ENCODE measurements at places on chromosomes 5 and 9.

DNA sequence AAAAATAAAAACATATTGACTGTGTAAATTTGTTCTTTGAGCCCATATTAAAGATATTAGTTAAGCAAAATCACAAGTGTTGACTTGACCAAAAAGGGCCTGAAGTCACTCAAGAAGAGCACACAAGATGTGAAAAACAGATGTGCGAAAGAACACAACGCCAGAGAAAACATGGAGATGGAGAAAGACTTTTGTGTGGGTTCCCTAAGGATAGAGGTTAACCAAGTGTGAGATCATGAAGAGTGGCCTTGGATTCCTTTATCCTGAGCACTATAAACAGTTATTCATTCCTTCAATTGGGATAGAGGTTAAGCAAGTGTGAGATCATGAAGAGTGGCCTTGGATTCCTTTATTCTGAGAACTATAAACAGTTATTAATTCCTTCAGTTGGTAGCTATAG lies 361.8 kb downstream of the CDH18 start:
- DNase-seq, result no peak

DNA sequence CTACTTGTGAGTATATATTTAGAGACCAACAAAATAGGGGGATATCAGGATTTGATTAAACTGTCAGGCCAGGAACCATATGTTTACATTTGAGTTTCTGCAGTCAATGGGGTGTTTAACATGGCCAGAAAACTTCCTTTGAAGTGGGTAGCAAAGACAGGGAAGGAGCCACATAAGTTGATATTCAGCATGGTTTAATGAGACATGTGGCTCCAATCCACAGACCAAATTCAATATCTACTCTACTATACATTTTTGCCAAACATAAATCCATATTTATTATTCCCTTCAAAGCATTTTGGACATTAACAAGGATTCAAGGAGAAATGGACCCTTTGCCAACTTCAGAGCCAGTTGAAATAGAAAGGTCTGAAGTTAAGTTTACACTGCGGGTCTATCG lies 99.8 kb downstream of the TAF11L14 start:
- DNase-seq, result no peak

DNA sequence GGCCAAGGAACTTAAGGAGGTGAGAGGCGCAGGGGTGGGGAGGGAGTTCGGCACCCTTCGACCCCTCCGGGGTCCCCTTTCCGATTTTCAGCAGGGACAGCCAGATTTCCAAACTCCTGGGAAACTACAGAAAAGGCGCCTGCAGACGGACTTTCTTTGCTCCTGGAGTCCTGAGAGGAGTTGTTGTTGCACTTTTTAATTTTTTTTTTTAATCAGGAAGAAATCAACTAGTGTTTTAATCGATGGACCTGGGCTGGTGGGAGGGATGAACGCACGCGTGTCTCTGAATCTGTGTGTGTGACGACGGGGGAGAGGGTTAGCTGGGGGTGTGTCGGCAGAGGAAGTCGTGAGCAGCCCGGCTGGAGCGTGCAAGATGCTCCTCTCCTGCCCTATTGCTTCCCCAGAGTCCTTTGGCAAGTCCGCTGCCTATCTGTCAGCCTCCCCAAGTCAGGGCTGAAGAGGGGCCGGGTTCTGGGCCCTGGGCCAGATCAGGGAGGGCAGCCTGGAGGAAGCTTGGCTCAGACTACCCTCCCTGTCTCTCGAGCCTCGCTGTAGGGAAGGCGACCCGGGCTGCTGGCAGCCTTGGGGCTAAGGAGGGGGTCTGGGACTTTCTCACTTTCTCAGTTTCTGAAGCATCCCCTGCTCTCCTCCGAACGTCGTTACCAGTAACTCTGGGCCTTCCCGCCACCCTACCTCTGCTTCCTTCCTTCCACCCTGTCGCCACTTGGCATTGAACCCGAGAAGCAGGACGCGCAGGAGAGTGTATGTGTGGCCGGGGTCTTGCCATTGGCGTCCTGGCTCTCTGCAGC lies 731 bp downstream of the PRR16 start:
- DNase-seq, result no peak

- no peak for DNase-seq
Measured at GRCh38 chr9:133275105-133276000, at the start of gene ABO. ABO (minus strand) TSS chr9:133275201.

DNA sequence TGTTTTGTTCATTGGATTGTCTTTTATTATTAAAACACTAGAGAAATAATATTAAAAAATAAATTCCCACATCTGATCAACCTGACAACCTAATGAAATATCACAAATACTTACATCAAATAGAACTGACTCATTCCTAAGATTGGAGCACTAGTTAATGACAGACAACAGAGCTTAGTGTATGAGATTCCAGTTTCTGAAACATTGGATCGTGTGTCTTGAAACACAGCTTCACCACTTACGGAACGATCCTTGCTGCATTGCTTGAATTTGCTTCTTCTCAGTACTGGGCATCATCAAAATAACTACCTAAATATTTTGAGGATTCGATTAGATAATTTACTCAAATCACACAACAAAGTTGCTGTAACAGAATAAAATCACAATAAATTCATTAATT lies 667.2 kb upstream of the CDH18 start:
- DNase-seq, result no peak

DNA sequence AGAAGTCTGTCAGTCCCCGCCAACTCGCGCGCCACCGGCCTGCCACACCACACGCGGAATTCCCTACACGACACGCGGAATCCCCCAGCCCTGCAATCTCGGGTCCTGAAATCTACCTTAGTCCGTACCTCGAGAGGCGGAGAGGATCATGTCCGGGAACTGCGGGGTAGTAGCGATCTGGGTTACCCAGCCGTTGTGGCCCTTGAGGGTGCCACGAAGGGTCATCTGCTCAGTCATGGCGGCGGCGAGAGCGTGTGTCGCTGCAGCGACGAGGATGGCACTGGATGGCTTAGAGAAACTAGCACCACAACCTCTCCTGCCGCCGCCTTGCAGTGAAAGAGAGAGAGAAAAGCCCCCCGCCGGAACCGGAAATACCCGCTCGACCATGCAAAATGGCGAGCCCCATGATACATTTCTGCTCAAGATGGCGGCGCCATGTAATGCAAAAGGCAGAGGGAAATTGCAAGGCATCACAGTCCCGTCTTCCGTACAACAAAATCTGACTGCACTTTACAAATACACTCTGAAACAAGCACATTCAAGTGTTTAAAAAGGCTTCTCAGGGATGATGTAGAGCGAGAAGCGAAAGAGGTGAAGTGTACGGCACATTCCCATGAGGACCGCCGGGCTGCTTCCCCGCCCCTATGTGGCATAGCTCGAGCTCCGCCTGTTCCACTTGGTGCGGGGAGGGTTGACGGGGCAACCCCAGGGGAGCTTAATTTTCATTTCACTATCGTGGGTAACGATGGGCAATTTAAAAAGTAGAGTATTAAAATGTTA lies at the start of gene RACK1:
TSS of gene RACK1 (minus strand) at position 343 of the 780 bp plus-strand sequence. CDS start at position 237, 106 bp downstream.
- DNase-seq, result peak; percentile 84

DNA sequence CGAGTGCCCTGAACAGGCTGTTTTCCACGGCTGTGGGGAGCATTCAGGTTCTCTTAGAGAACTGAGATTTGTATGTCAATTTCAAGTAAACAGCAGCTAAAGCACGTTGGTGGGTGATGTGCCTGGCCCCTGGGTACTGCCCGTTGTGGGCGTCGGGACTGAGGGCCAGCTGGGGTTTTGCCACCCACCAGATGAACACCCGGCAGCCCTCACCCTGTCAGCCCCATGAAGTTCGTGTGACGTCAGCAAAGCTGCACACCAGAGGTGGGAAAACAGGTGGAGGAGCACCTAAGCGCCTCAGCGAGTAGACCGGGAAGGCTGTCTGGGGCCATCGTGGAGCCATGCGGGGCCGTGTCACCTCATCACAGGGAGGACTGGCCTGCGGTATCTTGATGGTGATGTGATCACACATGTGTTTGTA lies 9.2 kb downstream of the CEP72 start:
- no peak for DNase-seq

GRCh38 chr5:5665225-5666075 lies 243.0 kb downstream of the ICE1 start:
- DNase-seq, result no peak

DNA sequence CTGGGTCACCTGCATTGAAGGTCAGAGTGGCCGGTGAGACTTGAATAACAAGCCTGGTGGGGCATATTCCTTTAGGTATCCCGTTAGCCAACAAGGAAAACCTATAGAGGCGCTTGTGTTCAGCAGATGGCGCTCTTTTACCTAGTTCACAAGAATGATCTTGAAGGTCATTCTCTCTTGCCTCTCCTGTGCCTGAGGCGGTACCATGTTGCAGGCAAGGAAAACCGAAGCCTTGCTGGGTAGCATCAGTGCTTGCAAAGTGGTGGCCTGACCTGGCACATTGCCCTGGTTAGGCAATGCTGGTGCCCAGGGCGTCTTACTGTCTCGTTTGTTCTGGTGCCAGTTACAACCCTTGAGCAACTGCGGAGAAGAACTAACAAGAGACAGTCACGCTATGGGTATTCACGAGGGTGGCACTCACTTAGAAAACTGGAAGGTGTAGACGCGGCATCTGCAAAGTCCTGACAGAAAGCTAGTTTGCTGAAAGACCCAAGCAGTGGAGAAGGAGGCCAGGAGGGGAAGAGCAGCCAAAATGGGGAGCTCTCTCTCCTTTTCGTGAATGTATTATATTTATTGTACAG lies 56.7 kb downstream of the AOPEP start:
- DNase-seq, result peak; percentile 25

GRCh38 chr9:136572003-136572827 lies 26.4 kb upstream of the NOTCH1 start:
- no peak for DNase-seq

DNA sequence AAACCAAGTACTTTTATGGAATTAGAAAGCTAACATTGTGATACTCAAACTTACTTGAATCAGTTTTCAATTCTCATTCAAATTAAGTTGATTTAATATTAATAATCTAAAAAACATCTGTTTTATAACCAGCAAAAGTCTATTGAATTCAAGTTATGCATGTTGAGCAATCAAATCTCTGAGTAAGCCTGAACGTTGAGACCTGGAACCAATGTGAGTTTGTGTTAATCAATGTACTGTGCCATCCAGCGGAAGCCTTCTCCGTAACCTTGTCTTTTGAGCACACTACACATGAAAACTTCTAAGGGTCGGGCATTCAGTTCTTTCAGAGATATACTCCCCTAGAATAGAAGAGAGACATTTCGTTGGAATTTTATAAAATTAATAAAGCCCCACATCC lies 25.9 kb downstream of the SAR1B start:
- no peak for DNase-seq

DNA sequence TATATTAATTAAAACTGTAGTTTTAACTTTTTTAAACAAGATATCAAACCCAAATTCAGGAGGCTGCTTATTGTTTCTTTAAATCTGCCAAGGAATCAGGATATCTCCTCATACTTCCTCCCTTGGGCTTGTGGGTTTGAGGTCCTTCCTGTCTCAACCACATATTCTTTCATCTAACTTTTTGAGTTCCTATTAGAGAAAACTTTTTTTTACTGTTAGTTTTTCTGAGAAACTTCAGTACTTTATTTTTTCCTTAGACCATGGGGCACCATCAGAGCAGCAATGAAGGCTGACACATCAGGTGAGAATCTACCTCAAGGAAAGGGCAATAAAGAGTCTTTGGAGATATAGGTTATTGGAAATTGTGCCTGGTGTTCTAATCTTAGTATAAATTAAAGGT lies 56.7 kb downstream of the TSSK1B start:
- no peak for DNase-seq

- no peak for DNase-seq
Measured at GRCh38 chr9:811106-811531, 30.4 kb upstream of the DMRT1 start.

DNA sequence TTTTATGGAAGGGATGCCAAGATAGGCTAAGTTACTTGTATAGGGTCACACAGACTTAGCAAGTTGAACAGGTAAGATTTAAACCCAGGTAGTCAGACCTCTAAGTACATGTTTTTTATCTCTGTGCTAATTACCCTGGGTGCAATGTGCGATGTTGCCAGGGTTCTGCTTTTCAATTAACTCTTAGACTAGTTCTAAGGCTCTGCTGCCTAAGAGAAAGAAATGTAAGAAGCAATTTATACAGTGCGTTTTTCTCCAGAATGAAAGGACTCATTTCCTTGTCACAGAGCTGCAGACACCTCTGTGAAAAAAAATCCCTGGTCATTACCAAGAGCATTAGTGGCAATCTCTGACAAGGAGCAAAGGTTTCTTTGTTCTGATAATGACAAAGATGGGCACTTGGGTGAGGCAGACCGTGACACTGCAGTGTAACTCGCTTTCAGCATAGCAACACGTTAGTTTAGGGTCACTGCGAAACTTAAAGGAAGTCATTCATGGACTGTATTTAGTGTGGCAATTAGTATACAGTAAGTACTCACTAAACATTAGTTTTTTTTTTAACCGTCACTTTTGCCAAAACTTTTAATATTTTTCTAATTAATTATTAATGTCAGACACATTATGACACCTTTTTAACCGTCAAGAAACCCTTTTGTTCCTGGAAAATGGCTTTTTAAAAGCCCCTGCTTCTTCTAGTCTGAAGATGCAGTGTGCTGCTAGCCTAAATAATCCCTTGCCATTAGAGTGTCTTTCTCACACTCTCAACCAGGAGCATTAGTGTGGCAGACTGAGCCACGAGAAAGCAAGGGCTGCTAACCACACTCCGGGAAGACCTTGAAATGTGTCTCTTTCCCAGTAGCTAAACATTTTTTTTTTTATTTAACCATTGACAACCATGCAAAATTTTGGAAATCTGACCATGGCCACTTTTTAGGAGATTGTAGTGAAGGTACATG lies 520.0 kb upstream of the C9orf72 start:
- DNase-seq, result no peak

GRCh38 chr9:128275198-128276007 lies at the start of gene GOLGA2:
GOLGA2 (minus strand) TSS chr9:128276007; CDS start chr9:128275976, 31 bp downstream.
- peak; percentile 32 for DNase-seq

DNA sequence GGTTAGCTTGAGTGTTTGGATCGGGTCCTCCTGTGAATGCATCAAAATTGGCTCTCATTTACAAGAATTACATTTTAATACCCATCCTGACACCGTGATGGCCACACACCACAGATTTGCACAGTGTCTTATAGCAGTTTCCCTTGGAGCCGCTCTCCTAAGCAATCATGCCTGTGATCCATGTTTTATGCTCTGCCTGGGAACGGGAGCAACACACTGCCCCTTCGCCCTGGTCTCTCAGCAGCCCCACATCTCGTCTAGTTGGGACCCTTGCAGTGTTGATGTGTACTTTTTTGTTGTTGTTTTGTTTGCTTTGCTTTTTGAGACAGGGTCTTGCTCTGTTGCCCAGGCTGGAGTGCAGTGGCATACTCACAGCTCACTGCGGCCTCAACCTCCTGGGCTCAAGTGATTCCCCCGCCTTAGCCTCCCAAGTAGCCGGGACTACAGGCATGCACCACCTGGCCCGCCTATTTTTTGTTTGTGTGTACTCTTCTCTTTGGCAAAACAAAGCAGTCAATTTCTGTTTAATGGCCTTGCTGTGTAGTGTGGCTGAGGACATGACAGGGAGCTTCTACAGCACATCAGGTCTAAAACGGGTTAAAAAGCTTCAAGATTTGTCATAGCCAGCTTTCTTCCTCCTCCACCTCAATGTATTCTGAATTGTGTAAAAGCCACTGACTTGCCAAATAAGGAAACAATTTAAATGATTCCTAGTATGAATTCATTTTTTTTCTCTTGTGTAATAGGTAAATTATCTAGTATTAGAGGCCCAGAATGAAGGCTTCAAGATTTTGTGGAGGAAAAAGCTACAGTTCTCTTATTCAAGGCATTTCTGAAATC lies 101.6 kb upstream of the TBCA start:
- no peak for DNase-seq

GRCh38 chr5:19002111-19002510 lies 985.9 kb downstream of the CDH18 start:
- no peak for DNase-seq

GRCh38 chr5:146561711-146562110 lies 45.7 kb upstream of the GPR151 start:
- DNase-seq, result no peak

- DNase-seq, result no peak
Measured at GRCh38 chr9:79155308-79155707, 416.5 kb upstream of the TLE4 start.
